Thoracic aorta (tissue), 2 donors: ENCODE measurements at places on chromosomes 16 and 17.

DNA sequence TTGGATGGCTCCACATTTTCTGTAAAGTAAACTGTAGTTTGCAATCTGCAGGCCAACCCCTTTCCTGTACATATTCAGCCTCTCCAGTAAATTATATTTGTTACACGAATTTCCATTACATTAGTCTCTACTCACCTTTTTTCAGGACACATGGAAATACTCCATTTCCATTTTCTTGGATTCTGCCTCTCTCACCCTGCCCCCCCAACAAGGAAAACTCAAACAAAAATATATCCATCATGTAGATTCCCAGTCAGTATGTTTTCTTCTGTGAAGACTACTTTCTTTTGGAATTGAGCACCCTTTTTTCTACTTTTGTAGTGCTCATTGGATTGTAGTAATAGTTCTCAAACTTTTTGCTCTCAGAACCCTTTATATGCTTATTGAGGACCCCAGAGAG is 2.9 kb downstream of the PPM1D start:
- no peak for DNase-seq

- no peak for DNase-seq
These were observed 157.4 kb upstream of the MAF start for GRCh38 chr16:79757968-79758367.

DNA sequence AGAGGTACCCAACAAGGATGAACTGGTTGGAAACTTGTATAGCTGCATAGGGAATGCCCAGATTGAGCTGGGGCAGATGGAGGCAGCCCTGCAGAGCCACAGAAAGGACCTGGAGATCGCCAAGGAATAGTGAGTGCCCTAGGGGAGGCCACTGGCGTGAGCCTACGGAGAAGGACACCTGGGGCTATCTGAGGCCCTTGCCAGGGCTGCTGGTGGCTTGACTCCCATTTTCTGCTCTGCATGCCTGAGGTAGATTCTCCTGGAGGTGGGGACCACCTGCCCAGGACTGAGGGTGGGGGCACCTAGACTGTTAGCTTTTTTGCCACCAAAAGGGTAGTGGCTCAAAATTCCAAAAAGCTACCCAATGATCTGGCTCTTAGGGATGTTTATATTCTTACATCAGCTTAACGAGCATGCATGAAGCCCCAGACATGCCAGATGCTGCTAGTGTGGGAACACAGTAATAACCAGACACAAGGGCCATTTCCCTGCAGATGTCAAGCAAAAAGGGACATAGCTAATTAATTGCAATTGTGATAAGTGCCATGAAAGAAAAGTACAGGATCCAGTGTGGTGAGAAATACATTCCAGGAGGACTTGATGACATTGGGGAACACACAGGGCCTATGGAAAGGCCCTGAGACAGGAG is 8.8 kb downstream of the ODAD4 start:
- no peak for DNase-seq

GRCh38 chr17:67434061-67434525 is 57.0 kb downstream of the PITPNC1 start:
- DNase-seq: no peak

GRCh38 chr16:19696961-19697360 is 21.1 kb downstream of the KNOP1 start:
- DNase-seq: no peak

DNA sequence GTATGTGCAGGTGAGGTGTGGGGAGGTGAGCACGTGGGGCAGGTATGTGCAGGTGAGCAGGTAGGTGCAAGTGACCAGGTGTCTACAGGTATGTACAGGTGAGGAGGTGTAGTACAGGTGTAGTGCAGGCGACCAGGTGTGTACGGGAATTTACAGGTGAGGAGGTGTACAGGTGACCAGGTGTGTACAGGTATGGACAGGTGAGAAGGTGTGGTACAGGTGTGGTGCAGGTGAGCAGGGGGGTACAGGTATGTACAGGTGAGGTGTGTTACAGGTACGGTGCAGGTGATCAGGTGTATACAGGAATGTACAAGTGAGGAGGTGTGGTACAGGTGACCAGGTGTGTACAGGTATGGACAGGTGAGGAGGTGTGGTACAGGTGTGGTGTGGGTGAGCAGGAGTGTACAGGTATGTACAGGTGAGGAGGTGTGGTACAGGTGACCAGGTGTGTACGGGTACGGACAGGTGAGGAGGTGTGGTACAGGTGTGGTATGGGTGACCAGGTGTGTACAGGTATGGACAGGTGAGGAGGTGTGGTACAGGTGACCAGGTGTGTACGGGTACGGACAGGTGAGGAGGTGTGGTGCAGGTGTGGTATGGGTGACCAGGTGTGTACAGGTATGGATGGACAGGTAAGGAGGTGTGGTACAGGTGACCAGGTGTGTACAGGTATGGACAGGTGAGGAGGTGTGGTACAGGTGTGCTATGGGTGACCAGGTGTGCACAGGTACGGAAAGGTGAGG is 12.8 kb upstream of the DBNDD1 start:
- DNase-seq: no peak
